H1 (cell line): ENCODE measurements at places on chromosomes 2 and 18.

- DNase-seq = no peak
Observed at GRCh38 chr2:25251071-25251421, 82.7 kb upstream of the POMC start.

DNA sequence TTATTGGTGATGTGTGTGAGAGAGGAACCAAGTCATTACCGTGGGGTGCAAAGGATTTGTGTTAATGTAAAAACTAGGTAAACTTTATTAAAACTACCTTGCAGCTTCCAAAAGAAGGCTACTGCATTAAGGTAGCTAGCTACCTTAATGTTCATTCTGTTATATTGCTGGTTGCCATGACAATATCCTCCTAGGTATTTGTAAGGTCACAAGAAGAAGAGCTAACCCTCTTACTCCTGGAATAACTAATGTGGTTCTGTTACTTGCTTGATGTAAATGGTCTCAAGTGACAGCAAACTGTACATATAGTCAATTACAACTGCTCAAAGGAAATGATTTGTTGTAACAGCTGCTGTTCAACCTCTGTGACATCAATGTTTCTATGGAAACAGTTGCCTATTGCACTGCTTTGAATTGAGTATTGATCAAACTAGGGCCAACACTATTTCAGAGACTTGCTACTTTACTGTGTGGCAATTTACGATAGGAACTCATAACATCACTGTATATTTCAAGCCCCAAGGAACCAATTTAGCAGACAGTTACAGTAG is 319.8 kb upstream of the HNRNPA3 start:
- no peak for DNase-seq

DNA sequence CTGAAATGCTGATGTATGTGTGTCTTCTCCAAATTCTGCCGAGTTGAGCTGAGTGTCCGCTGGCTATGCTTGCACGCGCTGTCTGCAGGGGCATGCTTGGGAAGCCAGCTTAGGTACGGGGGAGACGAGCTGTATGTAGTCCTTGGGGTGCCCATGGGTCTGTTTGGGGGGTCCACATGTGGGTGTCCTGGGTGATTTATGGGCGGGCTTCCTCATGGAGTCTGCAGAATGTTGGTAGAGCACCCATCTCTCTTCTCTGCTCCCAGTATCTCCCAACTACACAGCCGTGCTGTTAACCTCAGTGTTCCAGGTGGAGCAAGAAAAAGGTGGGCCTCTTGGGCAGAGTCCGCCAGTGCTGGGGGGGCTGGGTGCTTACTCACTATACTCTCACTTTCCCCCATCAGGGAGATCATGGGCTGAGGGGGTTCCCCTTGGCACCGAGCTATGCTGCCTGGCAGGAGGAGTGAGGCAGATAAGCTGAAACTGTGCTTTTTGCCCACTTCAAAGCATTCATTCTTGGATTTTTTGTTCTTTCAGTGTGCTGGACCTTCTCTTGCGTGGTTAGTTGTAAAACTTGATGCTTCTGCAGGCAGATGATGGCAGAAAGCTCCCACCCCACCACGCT is 128.2 kb upstream of the ALKAL2 start:
- no peak for DNase-seq

- no peak for DNase-seq
Observed at GRCh38 chr2:155309483-155309882, 611.0 kb downstream of the KCNJ3 start.

DNA sequence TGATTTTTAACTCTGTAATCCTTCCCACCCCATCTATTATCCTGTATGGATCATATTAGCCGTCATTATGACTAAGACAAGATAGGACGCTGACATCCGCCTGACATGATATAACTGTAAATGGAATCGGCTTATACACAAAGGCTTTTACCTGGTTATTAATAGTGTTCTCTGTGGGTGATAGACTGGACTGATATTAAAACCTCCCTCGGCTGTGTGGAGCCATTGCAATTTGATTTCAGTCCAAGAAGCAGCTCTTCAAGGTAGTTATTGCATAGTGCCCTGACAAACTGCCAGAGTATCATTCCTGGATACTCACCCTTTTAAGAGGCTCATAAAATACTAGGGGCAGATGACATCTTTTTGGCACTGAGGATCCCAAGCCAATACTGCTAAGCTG is 226.1 kb upstream of the HNRNPA3 start:
- DNase-seq = no peak

DNA sequence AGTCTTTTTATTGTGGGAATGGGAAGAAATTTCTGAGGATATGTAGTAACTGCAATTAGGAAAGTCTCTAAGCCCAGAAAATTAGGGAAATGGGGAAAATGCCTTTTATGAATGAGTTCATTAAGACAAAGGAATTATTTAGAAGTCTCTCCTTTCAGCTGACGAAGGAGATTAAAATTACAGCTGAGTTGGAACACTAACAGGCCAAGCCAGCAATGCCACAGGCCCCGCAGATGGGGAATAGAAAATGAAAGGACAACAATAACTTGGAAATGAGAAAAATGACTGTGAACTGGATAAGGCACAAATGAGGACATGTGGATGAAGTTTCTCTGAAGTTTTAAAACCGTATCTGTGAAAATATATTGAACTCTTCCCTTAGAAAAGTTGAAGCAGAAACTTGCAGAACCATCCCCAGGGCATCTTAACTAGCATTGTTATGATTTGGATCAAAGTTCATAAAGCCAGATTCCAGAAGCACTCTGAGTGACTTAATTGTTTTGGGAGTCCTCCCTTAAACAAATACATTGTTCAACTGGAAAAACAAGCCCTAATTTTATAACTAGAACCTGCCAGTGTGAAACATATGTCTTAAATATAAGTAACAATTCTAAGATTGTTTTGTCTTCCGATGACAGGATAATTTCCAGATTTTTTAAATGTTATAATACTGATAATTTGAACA is 51.3 kb downstream of the C2orf76 start:
- DNase-seq = no peak

DNA sequence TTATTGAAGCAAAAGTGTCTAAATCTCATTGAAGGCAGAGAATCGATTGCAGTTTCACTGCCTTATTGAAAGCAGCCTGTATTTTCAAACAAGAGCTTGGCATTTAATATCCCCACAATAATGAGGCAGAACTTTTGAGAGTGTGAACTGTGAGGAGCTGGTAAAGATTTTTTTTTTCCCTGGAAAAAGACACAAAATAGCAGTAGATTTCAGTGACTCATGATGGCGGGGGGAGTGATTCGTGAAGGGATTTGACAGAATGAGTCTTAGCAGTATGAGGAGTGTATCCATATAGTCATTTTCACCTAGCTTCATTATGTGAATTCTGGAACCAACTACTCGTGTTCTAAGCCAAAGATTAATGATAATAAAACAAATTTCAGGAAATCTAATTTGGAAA is 242.9 kb downstream of the ARL6IP6 start:
- DNase-seq = no peak

DNA sequence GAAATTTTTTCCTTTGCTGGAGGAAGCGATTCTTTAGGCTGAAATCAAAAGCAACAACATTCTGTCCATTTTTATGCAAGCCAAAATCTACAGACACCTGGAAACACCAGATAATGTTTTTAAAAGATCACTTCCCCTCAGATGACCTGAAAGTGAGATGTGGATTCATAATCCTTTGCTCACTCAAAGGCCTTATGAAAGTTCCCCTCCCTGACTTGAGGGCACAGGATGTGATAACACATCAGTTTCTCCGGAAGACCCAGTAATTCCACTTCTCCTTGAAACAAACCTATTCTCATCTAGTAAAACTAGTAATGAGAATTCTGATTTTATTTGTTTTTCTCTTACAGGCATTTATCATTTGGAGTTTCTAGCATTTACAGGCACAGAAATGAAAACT is 218.3 kb upstream of the RND3 start:
- DNase-seq = no peak
